Hepatic stellate cell (primary cell): ENCODE measurements at places on chromosomes 6 and 20.
A peak's percentile ranks its signal among the peaks of the same experiment; 100 is the strongest.

GRCh38 chr6:106858653-106859092 lies 115.9 kb downstream of the CD24 start:
- DNase-seq: no peak

DNA sequence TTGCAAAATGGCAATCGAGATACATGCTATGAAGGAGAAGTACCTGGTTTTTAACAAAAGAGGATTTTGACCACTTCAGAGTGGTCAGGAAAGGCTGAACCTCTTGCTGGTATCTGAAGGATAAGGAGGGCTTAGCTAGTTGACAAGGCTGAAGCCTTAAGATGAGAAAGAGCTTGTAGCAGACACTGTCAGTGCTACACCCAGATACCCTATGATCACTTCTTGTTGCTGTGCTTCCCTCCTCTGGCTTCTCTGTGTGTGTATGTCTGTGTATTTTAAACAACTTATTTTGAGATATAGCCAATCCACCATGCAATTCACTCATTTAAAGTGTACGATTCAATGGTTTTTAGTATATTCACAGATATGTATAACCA lies 38.9 kb upstream of the TGM2 start:
- no peak for DNase-seq

GRCh38 chr6:100617633-100618350 lies 153.1 kb upstream of the SIM1 start:
- no peak for DNase-seq

- no peak for DNase-seq
Measured at GRCh38 chr20:43572891-43573290, 14.1 kb downstream of the SGK2 start.

GRCh38 chr20:59580146-59580946 lies 24.0 kb upstream of the PHACTR3 start:
- no peak for DNase-seq

GRCh38 chr20:2237059-2237458 lies 58.7 kb upstream of the TGM3 start:
- DNase-seq: peak; percentile 88

DNA sequence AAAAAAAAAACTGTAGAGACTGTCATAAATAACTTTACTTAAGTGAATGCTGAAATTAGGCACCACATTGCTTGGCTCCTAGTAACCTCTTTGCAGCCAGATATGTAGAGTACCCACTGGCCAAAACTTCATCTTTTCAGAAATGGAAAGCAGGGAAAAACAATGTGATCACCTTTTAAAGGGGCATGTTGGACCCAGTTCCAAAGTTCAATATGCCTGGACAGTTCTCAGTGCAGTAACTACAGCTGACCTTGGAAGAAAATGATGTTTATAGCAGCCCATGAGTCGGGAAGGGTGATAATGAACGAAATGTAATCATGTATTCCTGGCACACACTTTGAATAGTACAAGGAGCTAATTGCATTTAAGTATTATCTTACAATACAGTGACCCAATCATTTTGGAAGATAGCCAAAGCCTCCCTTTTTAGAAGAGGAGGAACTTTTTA lies 93.6 kb upstream of the TAB2 start:
- DNase-seq: no peak
